AG04449 (cell line): ENCODE measurements at places on chromosomes 3 and 15.

- DNase-seq = no peak
Observed at GRCh38 chr15:63942486-63943365, 103.6 kb downstream of the DAPK2 start.

DNA sequence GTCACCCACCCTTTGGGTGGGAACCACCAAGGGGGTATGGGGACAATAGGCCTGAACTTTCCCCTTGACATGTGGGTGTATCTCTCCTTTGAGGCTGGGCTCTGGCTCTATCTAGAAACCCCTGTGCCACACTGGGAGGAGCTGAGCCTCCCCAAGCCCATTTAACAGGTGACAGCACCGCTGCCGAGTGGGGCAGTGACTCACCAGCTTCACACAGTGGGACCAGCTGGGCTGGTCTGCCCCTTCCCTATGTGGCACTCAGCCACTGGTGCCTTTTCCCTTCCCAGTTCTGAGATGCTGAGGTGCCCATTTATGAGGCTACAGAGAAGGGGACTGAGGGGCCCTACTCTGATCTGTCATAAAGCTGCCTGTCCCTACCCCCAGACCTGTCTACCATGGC lies 5.1 kb downstream of the PSTPIP1 start:
- DNase-seq = no peak

DNA sequence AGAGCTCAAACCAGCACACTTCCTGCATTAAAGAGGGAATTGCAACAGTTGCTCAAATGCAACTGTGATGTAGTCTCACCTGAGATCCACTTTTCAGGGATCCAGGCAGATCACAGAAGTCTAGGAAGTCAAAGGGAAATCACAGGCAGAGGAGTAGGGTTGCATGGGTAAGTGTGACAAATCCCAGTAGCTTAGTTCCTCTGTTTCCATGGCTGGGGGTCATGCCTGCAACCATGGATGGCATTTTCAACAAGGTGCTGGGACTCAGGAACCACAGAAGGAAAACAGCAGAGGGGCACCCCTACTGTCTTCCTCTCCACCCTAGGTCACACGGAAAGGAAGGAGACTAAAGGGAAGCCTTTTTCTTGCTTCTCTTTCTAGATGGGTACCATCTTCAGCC lies 36.5 kb upstream of the ARNT2 start:
- DNase-seq = no peak

DNA sequence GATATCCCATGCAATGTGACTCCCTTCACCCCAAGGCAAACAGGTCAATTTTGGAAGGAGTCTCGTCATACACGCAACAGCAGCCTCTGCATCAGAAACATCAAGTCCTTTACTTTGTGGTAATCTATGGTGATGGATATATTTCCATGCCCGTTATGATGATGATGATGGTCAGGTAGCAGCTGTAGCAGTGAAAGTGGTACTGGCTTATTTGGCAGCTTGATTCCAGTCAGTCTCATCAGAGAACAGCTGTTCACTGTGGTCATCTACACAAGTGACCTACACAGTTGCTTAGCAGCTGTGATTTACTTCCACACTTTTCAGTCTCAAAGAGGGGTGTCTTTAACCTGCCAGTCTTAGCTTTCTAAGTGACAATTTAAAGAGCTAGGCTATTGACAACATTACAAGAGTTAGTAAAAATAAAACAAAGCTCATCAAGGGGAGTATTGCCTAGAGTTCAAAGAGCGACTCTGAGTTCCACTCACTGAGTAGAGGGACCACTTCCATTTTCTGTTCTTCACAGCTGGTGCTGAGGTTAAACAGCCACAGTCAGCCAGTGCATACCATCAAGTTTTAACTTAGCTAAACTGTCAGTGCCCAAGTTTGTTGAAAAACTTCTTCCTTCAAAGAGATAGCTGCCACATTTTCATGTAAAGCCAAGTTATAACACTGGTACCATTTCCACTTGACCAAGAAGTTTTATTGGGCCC lies 587.4 kb upstream of the KCNMB2 start:
- no peak for DNase-seq
